Stimulated activated CD4-positive, alpha-beta T cell treated with anti-CD3 and anti-CD28 coated beads, Interleukin-15, amount 100 ng/mL, for 1 hour (primary cell): ENCODE measurements at places on chromosomes 4 and X.

DNA sequence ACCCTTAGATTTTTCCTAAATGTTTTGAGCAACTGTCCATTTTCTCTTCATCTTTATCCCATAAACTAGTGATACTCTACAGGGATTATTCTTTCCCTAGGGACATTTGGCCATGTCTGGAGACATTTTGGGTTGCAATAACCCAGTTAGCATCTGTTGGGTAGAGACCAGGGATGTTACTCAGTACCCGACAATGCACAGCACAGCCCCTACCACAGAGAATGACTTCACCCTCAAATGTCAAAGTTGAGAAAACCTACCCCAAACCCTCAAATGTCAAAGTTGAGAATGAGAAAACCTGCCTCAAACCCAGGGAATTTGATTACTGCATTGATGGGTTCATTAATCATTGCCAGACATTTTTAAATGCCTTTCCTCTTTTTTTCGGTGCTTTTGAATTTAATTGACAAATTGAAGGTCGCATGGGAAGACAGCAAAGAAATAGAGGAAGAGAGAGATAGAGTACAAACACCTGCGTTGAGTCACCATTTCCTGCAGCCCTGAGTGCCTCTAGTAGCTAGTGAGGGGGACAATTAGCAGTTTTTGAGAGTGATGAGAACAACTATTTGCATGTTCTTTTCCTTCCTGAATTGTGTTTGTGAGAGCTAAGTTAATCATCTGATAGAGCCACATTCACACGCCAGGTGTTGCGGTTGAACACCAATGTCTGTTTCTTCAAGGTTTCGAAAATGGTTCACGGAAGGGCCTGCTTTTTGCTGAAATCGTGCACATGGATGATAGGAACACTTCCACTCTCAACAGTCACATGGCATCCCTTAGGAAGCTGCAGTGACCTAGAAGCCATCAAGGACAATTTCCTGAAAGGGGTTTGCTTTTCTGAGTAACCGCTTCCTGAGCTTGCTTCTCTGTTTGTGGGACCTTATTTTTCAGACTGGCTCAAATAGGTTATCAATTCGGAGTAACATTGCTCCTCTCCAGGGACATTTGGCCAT, 203.9 kb upstream of the VCX3A start:
- no peak for DNase-seq

DNA sequence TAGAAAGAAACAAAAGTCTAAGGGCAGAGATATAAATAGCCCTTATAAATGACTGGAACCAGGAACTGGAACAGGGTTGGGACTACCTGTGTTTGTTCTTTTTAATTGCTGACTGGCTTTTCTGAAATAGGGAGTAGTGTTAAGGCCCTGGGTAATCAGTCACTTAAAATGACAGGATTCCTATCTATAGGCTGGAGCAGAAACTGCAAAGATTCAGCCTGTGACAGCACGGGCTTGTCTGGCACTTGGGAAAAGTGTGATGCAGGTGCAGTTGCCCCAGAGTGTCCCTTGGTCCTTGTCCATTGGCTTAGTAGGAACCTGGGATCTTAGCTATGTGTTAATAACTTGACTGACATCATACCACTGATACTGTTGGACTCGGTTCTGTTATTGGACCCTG, 14.7 kb upstream of the PLAC8 start:
- no peak for DNase-seq

- DNase-seq: no peak
Measured at GRCh38 chr4:156593464-156593863, 378.1 kb downstream of the PDGFC start.

- DNase-seq: no peak
Measured at GRCh38 chrX:23656684-23657083, 10.6 kb upstream of the PRDX4 start.

DNA sequence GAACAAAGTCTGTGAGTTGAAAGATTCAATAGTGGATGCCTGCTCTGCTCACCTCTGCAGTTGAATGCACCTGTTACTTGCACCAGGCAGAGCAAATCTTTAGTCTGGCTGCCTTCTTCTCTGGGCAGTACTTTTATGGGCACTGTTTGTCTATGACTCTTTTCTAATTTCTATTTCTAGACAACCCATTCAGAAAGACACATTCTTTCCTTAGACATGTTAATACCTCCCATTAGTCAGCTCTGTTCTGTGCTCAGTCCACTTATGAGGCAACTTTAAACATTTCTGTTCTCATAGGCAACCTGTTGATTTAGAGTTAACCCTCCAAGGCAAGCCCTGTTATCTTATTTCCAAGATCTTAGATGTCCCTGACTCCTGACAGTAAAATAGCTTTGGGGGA, 108.9 kb downstream of the SYNPO2 start:
- no peak for DNase-seq

GRCh38 chrX:122770581-122770980, 413.5 kb upstream of the GRIA3 start:
- no peak for DNase-seq
